CD4-positive, CD25-positive, alpha-beta regulatory T cell (primary cell): ENCODE measurements at places on chromosomes 3 and 15. TPM values are rescaled to one million over a fixed set of nuclear protein-coding genes. Genes with fewer than 3 reads are reported as not detected.
A peak's percentile ranks its signal among the peaks of the same experiment; 100 is the strongest.

- no peaks in the 10 kb centered on the region for H3K36me3 ChIP-seq
- H3K4me1 ChIP-seq: no peaks in the 10 kb centered on the region
- no peak overlapping the region for H3K27ac ChIP-seq
- H3K4me3 ChIP-seq: no peak overlapping the region
- H3K27me3 ChIP-seq: no peaks in the 10 kb centered on the region
Measured at GRCh38 chr15:67495585-67495984, 25.3 kb upstream of the C15orf61 start.

DNA sequence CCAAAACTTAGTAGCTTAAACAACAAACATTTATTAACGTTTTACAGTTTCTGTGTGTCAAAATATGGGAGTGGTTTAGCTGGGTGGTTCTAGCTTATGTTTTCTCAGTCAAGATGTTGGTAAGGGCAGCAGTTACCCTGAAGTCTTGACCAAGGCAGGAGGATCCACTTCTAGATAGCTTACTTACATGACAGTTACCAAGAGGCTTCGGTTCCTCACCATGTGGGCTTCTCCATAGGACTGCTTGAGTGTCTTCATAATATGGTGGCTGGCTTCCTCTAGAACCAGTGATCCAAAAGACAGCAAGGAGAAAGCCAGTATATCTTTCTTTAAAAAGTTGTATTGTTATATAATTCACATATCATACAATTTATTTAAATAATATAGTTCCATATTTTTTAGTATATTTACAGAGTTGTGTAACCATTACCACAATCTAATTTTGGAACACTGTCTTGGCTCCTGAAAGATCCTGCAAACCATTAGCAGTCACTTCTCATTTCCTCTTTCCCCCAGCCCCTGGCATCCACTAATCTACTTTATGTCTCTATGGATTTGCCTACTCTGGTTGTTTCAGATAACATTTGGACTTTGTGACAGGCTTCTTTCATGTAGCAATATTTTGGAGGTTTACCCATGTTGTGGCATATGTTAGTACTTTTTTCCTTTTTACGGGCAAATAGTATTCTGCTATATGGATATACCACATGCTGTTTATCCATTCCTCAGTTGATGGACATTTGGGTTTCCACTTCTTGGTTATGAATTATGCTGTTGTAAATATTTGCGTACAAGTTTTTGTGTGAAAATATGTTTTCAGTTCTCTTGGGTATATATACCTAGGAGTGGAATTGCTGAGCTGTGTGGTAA lies 33.3 kb downstream of the MAPK6 start:
- no peak overlapping the region for H3K27ac ChIP-seq
- H3K4me3 ChIP-seq: no peak overlapping the region
- peaks cover 26% of the 10 kb centered on the region for H3K36me3 ChIP-seq
- H3K4me1 ChIP-seq: no peaks in the 10 kb centered on the region

DNA sequence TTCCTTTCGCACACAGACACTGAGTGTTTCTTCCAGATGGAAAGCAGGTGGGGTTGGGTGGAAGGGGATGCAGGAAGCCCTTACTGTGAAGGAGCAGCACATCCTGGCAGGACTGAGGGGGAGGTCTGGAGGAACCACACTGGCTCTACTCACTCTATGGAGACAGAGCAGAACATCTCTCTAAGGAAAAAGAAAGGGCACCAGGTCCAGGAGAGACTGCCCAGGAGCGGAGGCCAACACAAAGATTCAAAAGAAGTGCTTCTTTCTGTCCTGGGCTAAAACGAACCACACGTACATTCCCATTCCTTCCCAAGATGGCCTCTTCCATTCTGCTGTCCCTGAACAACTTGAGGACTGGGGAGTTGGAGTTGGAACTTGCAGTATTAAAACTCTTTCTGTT lies 13.8 kb upstream of the VIPR1 start:
- H3K4me1 ChIP-seq: no peaks in the 10 kb centered on the region
- no peaks in the 10 kb centered on the region for H3K36me3 ChIP-seq
- H3K4me3 ChIP-seq: no peak overlapping the region
- no peak overlapping the region for H3K27ac ChIP-seq
- H3K27me3 ChIP-seq: peaks cover 5% of the 10 kb centered on the region
- no peak for DNase-seq

- no peak overlapping the region for H3K4me3 ChIP-seq
- H3K27ac ChIP-seq: no peak overlapping the region
- DNase-seq: no peak
- H3K27me3 ChIP-seq: no peaks in the 10 kb centered on the region
- H3K36me3 ChIP-seq: no peaks in the 10 kb centered on the region
Measured at GRCh38 chr3:88725440-88726165, 381.8 kb upstream of the EPHA3 start.

DNA sequence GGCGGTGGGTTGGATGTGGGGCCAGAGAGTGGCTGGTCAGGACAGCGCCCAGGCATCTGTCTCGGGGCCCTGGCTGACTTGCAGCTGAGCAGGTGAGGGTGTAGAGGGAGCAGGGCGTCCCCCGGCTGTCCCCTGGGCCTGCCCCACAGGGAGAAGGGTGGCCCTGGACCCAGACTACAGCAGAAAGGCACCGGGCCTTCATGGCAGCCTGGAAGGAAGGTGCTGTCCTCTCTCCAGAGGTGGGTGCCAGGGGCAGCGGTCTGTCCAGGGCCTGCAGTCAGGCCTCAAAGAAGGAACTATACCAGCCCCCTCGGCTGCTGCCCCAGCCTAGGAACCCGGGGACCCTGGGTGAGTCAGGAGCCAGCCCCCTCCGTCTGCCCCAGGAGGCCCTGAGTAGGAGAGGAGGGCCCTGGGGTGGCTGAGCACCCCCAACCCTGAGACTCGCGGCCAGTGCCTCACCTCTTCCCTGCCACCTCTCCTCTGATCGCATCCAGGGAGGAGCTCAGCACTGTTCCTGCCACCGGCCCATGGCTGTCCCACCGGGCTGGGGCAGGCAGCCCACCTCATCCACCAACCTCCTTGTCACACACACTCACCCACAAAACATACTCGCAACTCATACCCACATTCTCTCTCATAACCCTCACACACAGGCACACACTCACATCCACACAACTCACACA lies 133.5 kb downstream of the FBLN2 start:
- no peak overlapping the region for H3K27ac ChIP-seq
- no peak for DNase-seq
- H3K4me1 ChIP-seq: no peaks in the 10 kb centered on the region
- no peaks in the 10 kb centered on the region for H3K27me3 ChIP-seq

DNA sequence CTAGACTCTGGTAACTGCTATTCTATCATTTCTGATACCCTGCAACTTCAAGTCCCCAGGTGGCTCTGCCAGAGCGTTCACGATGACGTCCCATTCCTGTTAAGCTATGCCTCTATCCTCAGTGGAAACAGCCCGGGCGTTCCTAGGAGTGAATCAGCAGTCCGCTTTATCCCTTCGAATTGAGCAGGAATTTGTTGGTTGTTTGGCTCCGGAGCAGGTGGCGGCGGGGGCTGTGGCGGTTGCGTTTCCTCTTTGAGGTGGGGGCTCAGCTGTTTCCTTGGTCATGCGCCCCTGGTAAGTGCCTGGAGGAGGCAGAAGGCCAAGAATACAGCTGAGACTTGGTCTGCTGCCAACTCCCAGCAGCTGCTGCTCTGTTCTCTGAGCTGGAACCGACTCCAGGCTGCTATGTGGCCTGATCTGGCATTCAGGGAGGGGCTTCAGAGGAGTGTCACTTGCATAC lies 25.2 kb downstream of the ARPP21 start:
- H3K4me1 ChIP-seq: no peaks in the 10 kb centered on the region
- no peaks in the 10 kb centered on the region for H3K27me3 ChIP-seq
- no peak overlapping the region for H3K4me3 ChIP-seq
- DNase-seq: no peak

- no peak for DNase-seq
- no peaks in the 10 kb centered on the region for H3K27me3 ChIP-seq
- no peaks in the 10 kb centered on the region for H3K36me3 ChIP-seq
- H3K4me1 ChIP-seq: no peaks in the 10 kb centered on the region
- H3K4me3 ChIP-seq: no peak overlapping the region
Measured at GRCh38 chr15:97168704-97169475, 791.6 kb upstream of the ARRDC4 start.

DNA sequence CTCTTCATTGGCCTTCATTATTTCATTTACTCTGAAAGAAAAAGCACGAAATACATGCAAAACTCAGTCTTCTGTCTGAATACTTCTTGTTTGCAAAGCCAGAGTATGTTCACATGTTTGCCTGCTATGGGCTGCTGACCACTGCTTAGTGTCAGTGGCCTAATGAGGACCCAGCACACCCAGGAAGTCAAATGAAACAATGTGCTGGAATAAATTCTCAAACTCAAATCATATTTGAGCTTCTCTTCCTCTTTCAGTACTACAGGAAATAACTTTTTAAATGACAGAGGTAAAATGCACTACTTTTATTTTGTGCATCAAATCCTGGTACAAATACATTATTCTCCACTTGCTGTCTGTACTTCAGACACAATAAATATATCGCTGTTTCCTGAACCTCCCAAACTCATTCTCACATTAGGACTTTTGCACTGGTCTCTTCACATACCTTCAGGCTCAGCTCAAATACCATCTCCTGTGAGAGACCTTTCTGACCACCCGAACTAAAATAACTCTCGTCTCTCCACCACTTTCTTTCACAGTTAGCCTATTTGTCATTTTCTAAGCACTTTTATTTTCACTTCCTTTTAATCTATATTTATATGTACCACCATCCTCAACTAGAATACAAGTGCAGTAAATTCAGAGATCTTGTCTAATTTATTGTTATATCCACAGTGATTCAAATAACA lies 176.8 kb downstream of the TUSC7 start:
- no peaks in the 10 kb centered on the region for H3K36me3 ChIP-seq
- H3K4me3 ChIP-seq: no peak overlapping the region
- H3K4me1 ChIP-seq: no peaks in the 10 kb centered on the region
- H3K27ac ChIP-seq: no peak overlapping the region
- no peak for DNase-seq

- peaks cover 28% of the 10 kb centered on the region for H3K4me1 ChIP-seq
- no peaks in the 10 kb centered on the region for H3K27me3 ChIP-seq
- H3K27ac ChIP-seq: peak overlapping the region; percentile 69
- no peak for DNase-seq
- peak overlapping the region; percentile 51 for H3K4me3 ChIP-seq
Measured at GRCh38 chr3:39295184-39295775, 15.4 kb upstream of the CX3CR1 start.

DNA sequence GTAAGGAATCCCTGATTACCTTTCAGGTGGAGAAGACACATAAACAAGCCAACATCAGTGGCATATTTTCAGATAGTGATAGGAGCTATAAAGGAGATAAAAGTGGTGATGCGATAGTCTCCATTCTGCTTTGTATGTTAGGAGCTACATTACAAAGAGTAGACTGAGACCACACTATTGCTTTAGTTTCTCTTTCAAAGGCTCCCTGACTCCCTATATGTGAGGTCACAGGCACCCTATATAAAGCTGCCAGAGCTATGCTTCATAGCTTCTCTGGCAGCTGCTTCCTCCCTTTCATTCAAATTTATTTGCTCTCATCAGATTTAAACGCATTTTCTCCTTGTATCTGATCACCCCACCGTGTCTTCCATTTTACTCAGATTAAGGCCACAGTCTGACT lies 466.6 kb downstream of the IL5RA start:
- no peaks in the 10 kb centered on the region for H3K27me3 ChIP-seq
- no peaks in the 10 kb centered on the region for H3K36me3 ChIP-seq
- DNase-seq: no peak
- no peaks in the 10 kb centered on the region for H3K4me1 ChIP-seq
- no peak overlapping the region for H3K27ac ChIP-seq

GRCh38 chr3:46573701-46574100 lies 7.6 kb upstream of the LRRC2 start:
- H3K4me1 ChIP-seq: no peaks in the 10 kb centered on the region
- H3K27ac ChIP-seq: no peak overlapping the region
- no peaks in the 10 kb centered on the region for H3K36me3 ChIP-seq
- no peak overlapping the region for H3K4me3 ChIP-seq
- H3K27me3 ChIP-seq: no peaks in the 10 kb centered on the region

- H3K27me3 ChIP-seq: no peaks in the 10 kb centered on the region
- no peak for DNase-seq
- peaks cover 10% of the 10 kb centered on the region for H3K36me3 ChIP-seq
- H3K4me3 ChIP-seq: peak overlapping the region; percentile 90
- peaks cover 26% of the 10 kb centered on the region for H3K4me1 ChIP-seq
Measured at GRCh38 chr15:40755812-40756208, 756 bp upstream of the RMDN3 start.

- peaks cover 3% of the 10 kb centered on the region for H3K36me3 ChIP-seq
- H3K4me1 ChIP-seq: no peaks in the 10 kb centered on the region
- no peaks in the 10 kb centered on the region for H3K27me3 ChIP-seq
- H3K27ac ChIP-seq: no peak overlapping the region
Measured at GRCh38 chr15:49190586-49190985, 20.5 kb downstream of the GALK2 start.

DNA sequence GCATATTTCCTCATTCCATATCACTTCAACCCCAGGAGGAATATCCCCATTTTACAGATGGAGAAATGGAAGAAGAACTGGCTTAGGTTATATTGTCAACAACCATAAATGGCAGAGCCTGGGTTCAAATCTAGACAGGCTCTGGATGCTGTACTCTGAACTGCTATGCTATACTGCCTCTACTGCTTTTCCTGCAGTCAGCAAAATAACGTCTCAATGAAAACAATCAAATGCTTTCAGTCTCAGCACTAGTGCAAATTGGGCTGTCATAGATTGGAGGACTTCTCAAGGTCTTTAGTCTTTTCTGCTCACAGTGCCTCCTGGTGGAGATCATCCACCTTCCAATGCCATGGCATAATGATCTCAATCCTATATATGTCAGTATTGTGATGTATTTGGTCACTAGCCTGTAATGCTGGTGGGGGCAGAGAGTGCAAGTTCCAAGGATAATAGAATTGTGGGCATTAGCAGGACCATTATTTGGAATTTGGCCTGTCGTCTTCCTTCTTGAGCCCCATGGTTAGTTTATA lies 285.0 kb downstream of the CLSTN2 start:
- no peaks in the 10 kb centered on the region for H3K27me3 ChIP-seq
- no peaks in the 10 kb centered on the region for H3K4me1 ChIP-seq
- no peak overlapping the region for H3K4me3 ChIP-seq
- no peak for DNase-seq
- no peaks in the 10 kb centered on the region for H3K36me3 ChIP-seq

- no peaks in the 10 kb centered on the region for H3K27me3 ChIP-seq
- H3K27ac ChIP-seq: no peak overlapping the region
- H3K4me1 ChIP-seq: no peaks in the 10 kb centered on the region
- H3K36me3 ChIP-seq: peaks cover 22% of the 10 kb centered on the region
- DNase-seq: no peak
Measured at GRCh38 chr3:57893668-57894067, 114.6 kb upstream of the FLNB start.

GRCh38 chr3:174949523-174949922 lies 90.4 kb downstream of the NAALADL2 start:
- no peak overlapping the region for H3K27ac ChIP-seq
- DNase-seq: no peak
- no peaks in the 10 kb centered on the region for H3K4me1 ChIP-seq
- H3K4me3 ChIP-seq: no peak overlapping the region
- no peaks in the 10 kb centered on the region for H3K27me3 ChIP-seq
- no peaks in the 10 kb centered on the region for H3K36me3 ChIP-seq

ACAP2 gene
- 121 TPM for total RNA-seq

BSN gene
- 0.12 TPM for total RNA-seq

ZNF774 gene
- not detected for total RNA-seq

FBLN2 gene
- total RNA-seq: not detected

PP2D1 gene
- not detected for total RNA-seq

MUSTN1 gene
- 13.8 TPM for total RNA-seq

PRICKLE2 gene
- total RNA-seq: 0.15 TPM

CPLX3 gene
- total RNA-seq: 0.35 TPM

CCDC51 gene
- 4.6 TPM for total RNA-seq

TUSC7 gene
- total RNA-seq: not detected

SHQ1 gene
- total RNA-seq: 14.6 TPM

ASB14 gene
- total RNA-seq: not detected

CILP gene
- total RNA-seq: 0.52 TPM

STAB1 gene
- total RNA-seq: 0.42 TPM
